ENCODE measurements at places on chromosomes 4 and X. TPM values are rescaled to one million over a fixed set of nuclear protein-coding genes. Genes with fewer than 3 reads are reported as not detected.

The TMPRSS11D gene
- total RNA-seq = 165 TPM

The RTL5 gene
- total RNA-seq = 3.6 TPM

The UGT2A3 gene
- not detected for total RNA-seq

The DUSP9 gene
- 1.9 TPM for total RNA-seq

The PARM1 gene
- 1.9 TPM for total RNA-seq

The GABRG1 gene
- not detected for total RNA-seq

The PABPC1L2A gene
- total RNA-seq = not detected

The TKTL2 gene
- total RNA-seq = not detected

The ITIH6 gene
- total RNA-seq = not detected

The VCX2 gene
- total RNA-seq = not detected

The TBX22 gene
- total RNA-seq = not detected

The FAM47E gene
- total RNA-seq = not detected

The HPSE gene
- 6.7 TPM for total RNA-seq

The PPEF2 gene
- total RNA-seq = not detected

The SRPK3 gene
- total RNA-seq = not detected

The TMEM154 gene
- 45.2 TPM for total RNA-seq

The EDNRA gene
- total RNA-seq = 8.8 TPM

Measured in esophagus squamous epithelium (tissue), 5 donors.